ENCODE measurements at places on chromosomes 11 and 22.

GRCh38 chr11:128458321-128458720, 129.0 kb downstream of the ETS1 start:
- DNase-seq = no peak

DNA sequence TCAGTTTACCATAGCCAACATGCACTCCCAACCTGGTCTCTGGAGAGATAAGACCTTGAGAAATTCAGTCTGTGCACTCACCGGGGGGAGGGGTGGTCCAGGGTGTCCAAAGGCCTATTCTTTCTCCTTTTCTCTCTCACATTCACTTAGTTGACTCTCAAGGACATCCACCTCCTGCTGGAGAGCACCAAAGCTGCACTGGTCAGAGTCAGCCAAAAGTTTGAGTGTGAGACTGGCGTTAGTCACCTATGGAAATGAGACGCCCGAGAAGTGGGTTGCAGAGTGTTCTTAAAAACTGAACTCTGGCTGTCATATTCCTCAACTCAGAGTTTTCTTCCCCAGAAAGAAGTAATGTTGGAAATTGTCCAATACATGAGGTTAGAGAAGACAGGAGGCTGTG, 5.0 kb upstream of the UBQLNL start:
- DNase-seq = no peak

GRCh38 chr22:37421468-37421877, 5.8 kb downstream of the ELFN2 start:
- DNase-seq = no peak

GRCh38 chr11:102986815-102987214, 31.3 kb upstream of the MMP13 start:
- DNase-seq = no peak

DNA sequence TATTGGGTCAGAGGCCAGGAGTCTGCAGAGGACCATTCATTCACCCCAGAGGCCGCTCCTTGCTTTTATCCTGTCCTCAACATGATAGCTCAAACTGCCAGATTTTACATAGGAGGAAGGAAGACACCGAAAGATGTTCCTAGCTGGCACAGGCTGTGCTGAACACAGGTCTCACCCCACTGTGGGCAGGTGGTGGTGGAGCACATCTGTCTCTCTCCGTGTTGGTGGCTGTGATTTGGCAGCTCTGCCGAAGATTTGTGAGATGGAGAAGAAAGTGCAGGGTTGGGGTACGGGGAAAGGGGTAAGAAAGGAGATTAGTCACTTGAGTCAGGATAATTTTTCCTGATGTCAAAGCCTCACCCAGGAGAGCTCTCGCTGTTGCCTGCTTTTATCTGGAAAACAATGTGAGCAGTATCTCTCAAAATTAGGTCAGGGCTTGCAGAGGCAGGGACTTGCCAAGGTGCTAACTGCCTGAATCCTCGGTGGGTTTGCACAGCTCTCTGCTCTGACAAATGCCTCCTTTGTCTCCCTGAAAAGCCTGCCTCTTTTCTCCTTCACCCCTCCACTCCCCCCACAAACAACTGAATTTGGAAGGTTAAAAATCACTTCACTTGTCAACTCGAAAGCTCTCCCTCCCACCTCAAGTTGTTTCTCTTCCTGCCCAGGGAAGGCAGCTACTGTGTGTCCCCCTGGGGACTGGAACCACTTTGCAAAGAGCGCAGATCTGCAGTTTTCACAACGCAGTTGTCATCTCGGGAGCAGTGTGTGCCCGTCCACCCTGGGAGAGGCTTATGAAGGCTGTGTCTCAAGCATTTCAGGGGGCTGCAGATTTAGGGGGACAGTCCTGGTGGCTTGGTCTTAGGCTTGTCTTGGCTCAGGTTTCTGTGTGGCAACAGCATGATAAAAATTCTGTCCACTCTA, 299.7 kb downstream of the ST3GAL4 start:
- no peak for DNase-seq

DNA sequence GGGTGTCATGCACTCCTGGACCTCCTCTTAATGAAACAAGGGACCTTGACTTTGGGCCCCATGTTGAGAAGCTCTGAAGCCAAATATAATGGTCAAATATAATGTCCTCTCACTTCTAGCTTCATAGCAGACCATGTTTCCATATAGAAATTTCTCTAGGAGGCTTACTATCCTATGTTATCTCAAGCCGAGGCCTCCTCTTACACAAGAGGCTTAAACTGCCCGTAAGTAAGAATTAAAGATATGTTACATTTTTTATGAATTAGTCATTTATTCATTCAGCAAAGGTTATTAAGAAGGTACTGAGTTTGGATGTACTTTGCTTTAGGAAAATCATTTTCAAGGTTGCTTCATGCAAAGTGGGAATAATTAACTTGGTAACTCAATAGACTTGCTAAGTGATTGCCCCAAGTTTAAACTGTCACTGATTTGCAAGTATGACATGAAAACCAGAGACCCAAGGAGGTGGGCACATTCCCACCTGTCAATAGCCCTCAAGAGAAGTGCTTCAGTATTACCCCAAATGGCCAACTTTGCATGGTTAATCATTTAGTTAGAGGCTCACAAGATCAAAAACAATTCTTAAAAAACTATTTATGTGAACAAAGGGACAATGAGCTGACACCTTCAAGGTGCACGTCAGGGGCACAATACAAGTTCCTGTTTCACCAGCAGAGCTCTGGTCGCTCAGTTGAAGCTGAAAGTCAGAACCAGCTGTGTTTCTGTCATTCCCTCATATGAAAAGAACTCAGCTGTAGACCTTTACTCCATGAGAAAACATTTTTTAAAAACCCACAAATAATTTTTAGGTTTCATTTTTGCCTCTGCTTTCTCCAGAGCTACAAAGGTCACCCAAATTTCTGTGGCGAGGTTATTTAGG, 20.9 kb downstream of the BDNF start:
- DNase-seq = no peak

- DNase-seq = no peak
Observed at GRCh38 chr11:69594481-69594880, 46.5 kb upstream of the CCND1 start.

DNA sequence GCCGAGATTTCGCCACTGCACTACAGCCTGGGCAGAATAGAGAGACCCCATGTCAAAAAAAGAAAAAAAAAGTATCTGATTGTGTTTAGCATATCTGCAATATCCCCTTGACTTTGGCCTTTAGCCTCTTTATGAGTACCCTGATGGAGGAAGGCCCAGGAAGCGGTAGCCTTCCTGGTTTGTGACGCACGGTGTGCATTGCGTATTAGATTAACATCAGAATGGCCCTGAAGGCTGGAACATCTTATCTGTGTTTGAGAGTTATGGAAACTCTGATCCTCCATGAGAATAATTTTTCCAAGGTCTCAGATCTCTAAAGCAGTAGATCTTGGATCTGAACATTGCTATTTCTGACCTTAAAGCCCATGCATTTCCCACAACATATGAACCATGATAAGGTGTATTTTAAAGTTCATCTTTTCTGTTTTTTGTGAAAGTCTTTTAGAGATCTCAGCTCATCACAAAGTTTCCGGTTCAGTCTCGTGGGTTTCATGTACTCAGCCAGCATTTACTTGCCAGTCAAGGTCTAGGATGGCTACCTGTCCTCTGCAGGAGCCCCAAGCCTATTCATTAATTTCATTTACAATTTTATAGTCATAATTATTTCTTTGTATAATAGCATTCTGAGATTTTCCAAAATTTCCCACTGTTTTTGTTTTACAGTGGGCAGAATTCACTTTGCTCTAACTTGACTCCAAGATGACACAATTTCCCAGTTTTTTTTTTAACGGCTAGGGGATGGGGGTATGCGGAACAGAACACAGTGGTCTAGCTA, 605 bp upstream of the FDX1 start:
- DNase-seq = no peak

- no peak for DNase-seq
Observed at GRCh38 chr11:28877340-28877739, 769.2 kb downstream of the METTL15 start.

DNA sequence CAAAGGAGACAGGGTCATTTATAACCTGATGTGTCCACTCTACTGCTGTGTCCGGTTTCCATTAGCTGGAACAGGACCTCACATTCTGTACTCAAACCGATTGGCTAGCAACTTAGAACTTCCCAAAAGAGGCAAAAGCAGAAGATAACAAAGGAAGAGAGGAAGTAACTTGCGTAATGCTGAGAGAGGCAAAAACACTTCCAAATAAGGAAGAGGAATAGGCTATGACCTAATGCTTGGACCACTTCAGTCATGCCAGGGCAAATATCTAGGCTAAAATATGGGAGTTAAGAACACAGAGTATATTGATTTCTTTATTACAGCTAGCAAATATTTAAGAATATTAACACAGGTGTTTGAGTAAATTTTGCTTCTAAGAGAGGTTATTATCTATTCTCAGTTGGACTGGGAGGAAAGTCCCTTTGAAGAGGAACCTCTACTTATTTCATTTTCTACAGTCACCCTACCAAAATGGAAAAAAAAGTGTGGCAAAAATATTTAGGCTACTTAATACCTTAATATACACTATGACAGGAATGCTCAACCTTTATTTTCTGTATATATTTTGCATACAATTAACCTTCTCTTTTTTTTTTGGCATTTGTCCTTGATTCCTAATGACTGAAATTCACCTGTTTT, 499.8 kb upstream of the CHORDC1 start:
- DNase-seq = no peak

- DNase-seq = no peak
Observed at GRCh38 chr11:90468923-90469322, 246.1 kb upstream of the CHORDC1 start.
